ENCODE measurements at places on chromosomes 12 and 14.

- DNase-seq, result no peak
Measured at GRCh38 chr14:33650430-33650829, 300.4 kb downstream of the EGLN3 start.

DNA sequence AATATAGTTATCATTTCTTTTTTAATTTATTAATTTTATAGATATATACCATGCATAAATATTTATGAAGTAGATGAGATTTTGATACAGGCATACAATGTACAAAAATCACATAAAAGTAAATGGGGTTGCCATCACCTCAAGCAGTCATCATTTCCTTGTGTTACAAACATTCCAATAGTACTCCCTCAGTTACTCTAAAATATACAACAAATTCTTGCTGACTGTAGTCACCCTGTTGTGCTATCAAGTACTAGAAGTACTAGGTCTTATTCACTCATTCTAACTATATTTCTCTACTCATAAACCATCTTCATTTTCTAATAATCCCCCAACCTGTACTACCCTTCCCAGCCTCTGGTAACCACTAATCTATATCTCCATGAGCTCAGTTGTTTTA lies 432.6 kb upstream of the SYT1 start:
- DNase-seq, result no peak

DNA sequence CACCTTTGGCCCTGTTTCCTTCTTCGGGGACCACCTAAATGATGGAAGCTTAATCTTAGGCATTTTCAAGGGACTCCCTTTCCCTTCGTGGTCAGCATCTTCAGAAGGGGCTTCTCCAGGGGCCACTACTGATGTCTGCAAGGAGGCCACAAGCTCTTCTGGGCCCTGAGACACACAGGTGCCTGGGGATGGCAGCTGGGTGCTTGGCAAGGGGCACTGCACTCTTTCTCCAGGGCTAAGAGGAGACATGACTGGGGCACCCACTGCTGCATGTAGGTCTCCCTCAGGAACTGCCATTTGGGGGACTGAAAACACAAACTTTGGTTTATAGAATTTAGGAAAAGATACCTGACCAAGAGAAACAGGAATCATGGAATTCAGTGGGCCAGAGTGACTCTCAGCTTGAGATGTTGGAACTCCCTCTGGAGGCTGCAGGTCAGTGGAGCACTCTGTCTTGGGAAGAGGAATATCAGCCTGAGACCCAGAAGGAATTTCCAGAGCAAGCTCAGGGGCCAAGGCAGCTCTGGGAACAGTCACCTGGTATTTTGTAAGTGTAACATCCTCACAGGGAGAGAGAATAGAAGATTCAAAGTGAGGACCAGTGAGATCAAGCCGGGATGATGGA lies 16.0 kb downstream of the PLD4 start:
- DNase-seq, result no peak

DNA sequence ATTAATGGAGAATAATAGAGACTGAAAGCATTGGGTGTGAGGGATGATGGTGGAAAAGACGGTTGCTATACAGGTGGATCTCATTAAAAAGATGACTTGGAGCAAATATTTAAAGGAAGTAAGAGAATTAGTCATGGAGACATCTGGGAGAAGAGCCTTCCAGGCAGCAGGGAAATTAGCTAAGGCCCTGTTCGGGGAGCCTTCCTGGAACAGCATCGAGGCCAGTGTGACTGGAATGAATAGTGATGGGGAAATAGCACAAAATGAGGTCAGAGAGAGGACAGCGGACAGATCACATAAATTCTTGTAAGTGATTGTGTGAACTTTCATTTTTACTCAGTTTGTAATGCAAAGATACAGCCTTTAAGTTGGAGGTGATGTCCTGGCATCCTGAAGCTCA lies 842.3 kb downstream of the SLC6A15 start:
- DNase-seq, result no peak

Measured in activated T-cell treated with anti-CD3 and anti-CD28 coated beads, Interleukin-2, amount 50 U/mL, for 72 hours (primary cell).